ENCODE measurements at places on chromosomes 6 and 20.

GRCh38 chr20:46349742-46350056, 41.4 kb upstream of the CDH22 start:
- no peak for DNase-seq

DNA sequence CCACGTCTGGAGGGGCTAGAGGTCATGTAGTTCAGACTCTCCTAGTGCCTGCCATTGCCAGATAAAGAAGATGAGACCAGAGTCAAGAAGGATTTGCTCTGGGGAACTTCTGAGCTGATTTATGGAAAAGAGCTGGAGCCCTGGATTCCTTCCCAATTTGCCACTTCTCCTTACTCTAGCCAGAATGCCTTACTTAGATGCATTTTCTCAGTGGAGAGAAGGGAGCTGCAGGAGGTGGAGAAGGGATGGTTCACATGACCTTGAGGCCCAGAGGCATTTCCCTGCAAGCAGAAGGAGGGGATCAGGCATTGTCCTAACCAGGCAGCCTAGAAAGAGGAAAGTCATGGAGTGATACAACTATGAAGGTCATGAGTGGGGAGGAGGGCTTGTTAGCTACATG, 122.2 kb downstream of the UNC5CL start:
- no peak for DNase-seq

DNA sequence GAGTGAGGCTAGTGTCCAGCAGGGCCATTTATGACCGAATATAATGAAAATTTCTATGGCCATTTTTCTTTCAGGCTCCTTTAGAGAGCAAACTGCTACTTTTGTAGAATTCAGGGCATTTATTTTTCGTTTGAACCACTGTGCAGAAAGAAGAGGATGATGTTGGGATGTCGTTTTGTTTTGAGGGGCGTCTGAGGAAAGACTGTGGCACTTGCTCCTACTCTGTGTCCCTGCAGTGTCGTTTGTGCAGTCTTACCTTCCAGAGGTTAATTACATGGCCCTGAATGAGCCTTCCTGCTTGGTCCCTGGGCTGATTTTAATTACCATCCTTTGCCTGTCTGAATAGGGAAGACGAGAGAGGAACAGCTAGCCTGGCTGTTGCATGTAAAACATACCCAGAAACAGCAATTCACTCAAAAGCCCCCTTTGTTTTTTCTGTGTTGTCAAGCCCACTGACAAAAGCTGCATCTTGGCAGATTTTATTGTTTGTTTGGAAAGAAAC, 65.3 kb downstream of the CTNNBL1 start:
- no peak for DNase-seq

DNA sequence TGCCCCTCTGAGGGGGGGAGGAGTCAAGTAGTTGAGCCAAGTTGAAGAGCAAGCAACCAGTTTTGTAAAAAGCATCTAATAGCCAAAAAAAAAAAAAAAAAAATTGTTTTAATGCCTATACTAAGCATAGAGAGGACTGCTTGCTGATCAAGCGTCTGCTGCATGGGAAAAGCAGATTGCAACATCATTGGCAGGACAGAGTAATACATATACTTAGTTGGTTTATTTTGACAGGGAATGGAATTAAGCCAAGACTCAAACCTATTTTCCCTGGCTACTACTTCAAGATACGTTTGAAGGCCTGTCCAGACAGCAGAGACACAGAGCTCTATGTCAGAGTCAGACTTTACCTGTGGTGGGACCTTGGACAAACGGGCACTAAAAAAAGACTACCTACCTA, 120.5 kb downstream of the RTN4IP1 start:
- no peak for DNase-seq

DNA sequence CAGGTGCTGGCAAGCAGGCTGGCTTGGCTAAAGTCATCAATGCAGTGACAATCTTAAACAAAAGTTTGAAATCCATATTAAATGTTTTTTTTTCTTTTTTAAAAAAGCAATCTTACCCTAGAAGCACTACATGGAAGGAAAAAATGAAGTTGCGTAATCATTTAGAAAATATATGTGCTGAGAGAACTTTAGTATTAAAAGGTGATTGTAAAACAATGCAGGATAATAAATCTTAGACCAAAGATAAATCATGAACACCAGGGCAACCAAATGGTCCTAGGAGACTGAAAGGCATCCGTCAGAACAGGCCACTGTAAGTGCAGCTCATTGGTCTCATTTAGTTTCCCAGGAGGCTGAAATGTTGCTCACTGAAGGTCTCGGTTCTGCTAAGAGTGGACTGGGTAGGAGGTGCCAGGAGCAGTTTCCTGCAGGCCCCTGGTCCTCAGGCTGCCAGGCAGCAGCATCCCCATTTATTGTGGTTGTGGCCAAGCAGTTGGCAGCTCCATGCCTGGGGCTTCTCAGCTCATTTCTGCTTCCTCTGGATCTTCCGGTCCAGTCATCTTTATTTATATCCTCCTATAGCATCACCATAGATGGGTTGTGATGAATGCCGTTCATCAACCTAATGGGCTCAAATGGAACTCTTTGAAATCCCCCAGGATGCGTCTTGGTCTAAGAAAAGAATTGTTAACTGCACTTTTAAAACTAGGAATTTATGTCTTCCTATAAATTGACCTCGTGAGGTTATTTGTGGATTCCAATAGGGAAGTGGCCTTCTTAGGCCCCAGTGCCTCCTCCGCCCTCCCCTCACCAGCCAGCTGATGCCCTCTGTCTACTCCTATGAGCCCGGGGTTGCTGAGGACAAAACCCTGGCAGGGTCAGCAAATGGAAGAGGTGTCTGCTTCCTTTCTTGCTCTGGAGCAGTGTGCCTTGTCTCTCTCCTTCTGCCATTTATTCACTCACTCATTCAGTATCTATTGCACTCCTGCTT, 269.0 kb downstream of the UST start:
- DNase-seq, result no peak

GRCh38 chr6:17673543-17674254, 33.0 kb downstream of the NUP153 start:
- DNase-seq, result no peak
